ENCODE measurements at places on chromosomes 13 and 19. TPM values are rescaled to one million over a fixed set of nuclear protein-coding genes. Genes with fewer than 3 reads are reported as not detected.

Gene SIGLEC12
- polyA plus RNA-seq, result not detected

Gene BCAM
- 66.5 TPM for polyA plus RNA-seq

Gene OR7D2
- polyA plus RNA-seq, result 0.03 TPM

Gene EBI3
- polyA plus RNA-seq, result 3.5 TPM

Gene PTH2
- polyA plus RNA-seq, result not detected

Gene MBD3L2
- polyA plus RNA-seq, result not detected

Gene LILRB1
- polyA plus RNA-seq, result 1.3 TPM

Gene IQCN
- 11.2 TPM for polyA plus RNA-seq
